ENCODE measurements at places on chromosomes 16 and 17.

DNA sequence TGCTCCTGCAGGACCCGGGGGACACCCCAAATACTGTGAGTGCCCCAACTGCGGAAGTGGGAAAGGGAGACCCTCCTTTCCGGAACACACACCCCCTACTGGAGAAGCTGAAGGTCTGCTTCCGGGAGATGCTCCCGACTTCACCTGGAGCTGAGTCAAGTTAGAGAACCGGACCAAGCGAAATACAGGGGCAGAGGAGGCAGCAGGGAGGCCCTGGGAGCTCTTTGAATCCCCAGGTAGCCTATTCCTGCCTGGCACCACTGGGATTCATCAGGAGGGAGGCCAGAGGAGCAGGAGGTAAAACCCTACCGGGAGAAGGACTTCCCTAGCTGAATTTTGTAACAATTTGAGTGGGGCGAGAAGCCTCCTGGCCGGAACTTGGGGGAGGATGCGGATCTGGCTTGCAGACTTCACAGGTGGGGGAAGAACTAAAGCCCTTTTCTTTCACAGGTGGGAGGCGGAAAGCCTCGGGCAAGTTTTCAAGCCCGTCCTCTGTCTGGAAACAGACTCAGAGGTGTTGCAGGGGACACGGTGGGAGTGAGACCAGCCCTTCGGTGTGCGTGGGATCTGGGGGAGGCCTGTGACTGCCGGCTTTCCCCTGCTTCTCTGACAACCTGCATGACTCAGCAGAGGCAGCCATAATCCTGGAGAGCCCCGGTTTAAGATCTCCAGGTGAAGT is 22.4 kb upstream of the TEKT1 start:
- DNase-seq = no peak

DNA sequence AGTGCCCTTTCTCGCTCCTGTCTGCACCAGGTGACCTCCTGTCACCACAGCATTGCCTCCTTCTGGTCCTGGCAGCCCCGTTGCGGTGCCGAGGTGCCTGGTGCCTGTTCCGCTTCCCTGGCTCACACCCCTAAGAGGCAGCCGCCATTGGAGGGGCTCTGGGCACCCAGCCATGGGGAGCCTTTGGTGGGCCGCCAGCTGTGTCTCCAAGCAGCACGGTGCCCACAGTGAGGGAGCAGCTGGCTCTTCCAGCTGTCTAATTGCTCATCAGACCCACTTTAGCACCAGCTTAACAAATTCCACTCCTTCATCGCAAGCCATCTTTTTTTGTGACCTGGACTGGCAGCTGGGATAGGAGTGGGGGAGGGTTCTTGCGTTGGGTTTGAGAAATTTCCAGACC is 276.1 kb downstream of the SNX29 start:
- no peak for DNase-seq

DNA sequence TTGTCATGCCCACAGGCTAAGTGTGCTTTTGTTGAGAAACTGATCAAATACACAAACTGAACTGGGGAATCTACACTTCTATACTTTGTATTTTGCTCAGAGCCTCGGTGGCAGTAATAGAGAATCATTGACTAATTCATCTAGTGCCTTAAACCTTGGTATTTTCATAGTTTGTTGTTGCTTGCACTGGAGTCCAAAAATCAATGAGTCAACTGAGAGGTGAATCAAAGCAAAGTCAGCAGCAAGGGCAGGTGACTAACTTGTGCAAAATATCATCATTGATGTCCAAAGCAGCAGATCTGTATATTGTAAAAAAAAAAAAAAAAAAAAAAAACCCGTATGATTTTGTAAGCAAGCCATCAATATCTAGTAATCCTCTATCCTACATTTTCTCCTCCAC is 296.4 kb downstream of the MAP2K6 start:
- no peak for DNase-seq

DNA sequence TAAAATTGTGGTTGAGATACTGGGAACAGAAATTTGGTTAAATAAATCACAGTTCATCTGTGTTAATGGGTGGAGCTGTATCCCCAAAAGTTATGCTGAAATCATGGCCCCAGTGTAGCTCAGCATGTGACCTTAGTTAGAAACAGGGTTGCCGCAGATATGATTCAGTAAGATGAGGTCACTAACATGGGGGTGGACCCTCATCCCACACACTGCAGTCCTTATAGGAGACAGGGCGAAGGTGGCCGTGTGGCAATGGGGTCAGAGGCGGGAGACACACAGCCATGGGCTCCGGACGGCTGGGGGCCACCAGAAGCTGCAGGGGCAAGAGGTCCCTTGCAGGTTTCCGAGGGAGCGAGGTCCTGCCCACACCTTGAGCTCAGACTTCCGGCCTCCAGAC is 10.7 kb downstream of the GALNS start:
- DNase-seq = no peak

DNA sequence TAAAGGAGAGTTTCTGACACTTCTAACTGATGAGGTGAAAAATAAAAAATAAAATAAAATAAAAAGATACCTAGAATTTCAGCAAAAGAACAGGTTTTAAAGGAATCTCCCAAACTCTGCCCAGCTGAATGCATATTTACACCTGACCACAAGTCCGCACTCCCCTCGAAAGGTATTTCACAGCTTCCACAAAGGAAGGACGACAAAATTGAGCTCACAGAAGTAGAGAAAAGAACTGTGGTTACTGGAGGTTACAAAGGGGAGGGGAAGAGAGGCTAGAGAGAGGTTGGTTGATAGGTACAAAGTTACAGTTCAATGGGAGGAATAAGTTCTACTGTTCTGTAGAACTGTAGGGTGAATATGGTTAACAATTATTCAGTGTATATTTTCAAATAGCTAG is 5.0 kb downstream of the LITAF start:
- no peak for DNase-seq

GRCh38 chr17:27473190-27473747 is 17.0 kb downstream of the KSR1 start:
- no peak for DNase-seq

DNA sequence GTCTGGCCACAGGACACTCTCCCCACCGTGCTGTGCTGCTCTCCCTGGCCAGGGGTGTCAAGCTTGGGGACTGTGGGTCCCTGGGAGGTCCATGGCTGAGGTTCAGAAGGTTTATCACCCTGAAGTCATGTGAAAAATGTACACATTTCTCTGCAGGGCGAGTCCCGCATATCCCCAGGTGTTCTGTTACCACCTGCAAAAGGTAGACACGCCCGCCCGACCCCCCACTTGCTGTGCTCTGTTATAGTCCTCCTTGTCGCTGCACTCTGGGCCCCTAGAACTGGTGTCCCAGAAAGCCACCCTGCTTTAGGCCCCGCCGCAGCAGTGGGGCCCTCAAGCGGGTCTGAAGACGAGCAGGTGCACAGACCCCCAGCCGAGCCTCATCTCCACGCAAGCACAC is 11.8 kb downstream of the JPT2 start:
- no peak for DNase-seq
